ENCODE measurements at places on chromosomes 4 and X. TPM values are rescaled to one million over a fixed set of nuclear protein-coding genes. Genes with fewer than 3 reads are reported as not detected.

The CLOCK gene
- 33.1 TPM for total RNA-seq

The CT45A10 gene
- not detected for total RNA-seq

The SSX2B gene
- total RNA-seq: not detected

The AVPR2 gene
- 0.78 TPM for total RNA-seq

The SLC39A8 gene
- total RNA-seq: 35.1 TPM

The TEX13B gene
- not detected for total RNA-seq

The NUDT10 gene
- 0.34 TPM for total RNA-seq

The ART3 gene
- total RNA-seq: 1.1 TPM

The MTNR1A gene
- 4.9 TPM for total RNA-seq

The GAGE2A gene
- not detected for total RNA-seq

The PDZD4 gene
- 2.8 TPM for total RNA-seq

The TIGD4 gene
- total RNA-seq: 0.38 TPM

The PF4V1 gene
- total RNA-seq: not detected

The FHDC1 gene
- total RNA-seq: 16.1 TPM

The MAGEA10 gene
- not detected for total RNA-seq

The PRR32 gene
- not detected for total RNA-seq

The GLOD5 gene
- 4.3 TPM for total RNA-seq

The AFF2 gene
- total RNA-seq: not detected

The SPIN4 gene
- total RNA-seq: 4.5 TPM

The FAM241A gene
- total RNA-seq: 0.75 TPM

The IL2 gene
- total RNA-seq: not detected

The RAB33A gene
- total RNA-seq: 0.55 TPM

The MAGEA1 gene
- total RNA-seq: not detected

The HAND2 gene
- 175 TPM for total RNA-seq

The GABRQ gene
- not detected for total RNA-seq

The KDM6A gene
- 24.0 TPM for total RNA-seq

The TLR10 gene
- 0.46 TPM for total RNA-seq

The MGAT4D gene
- total RNA-seq: not detected

Data from mucosa of descending colon (tissue), 3 donors.